ENCODE measurements at places on chromosomes 7 and 10.

DNA sequence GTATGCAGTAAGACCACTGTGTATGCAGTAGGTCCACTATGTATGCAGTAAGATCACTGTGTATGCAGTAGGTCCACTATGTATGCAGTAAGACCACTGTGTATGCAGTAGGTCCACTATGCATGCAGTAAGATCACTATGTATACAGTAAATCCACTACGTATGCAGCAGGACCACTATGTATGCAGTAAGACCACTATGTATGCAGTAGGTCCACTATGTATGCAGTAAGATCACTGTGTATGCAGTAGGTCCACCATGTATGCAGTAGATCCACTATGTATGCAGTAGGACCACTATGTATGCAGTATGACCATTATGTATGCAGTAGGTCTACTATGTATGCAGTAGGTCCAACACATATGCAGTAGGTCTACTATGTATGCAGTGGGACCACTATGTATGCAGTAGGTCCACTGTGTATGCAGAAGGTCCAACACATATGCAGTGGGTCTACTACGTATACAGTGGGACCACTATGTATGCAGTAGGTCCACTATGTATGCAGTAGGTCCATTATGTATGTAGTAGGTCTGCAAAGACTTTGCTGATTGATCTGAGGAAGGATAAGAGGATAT, 313.6 kb downstream of the ADARB2 start:
- H3K4me1 ChIP-seq: peaks cover 10% of the 10 kb centered on the region
- no peak overlapping the region for H3K4me3 ChIP-seq
- peaks cover 20% of the 10 kb centered on the region for H3K27me3 ChIP-seq
- no peak for DNase-seq

GRCh38 chr7:21377545-21377944, 50.3 kb upstream of the SP4 start:
- no peak overlapping the region for H3K27ac ChIP-seq
- no peaks in the 10 kb centered on the region for H3K4me1 ChIP-seq
- H3K36me3 ChIP-seq: peaks cover 6% of the 10 kb centered on the region
- no peak overlapping the region for H3K4me3 ChIP-seq
- no peak for DNase-seq

GRCh38 chr10:130777507-130778165, 533.9 kb downstream of the TCERG1L start:
- H3K36me3 ChIP-seq: no peaks in the 10 kb centered on the region
- no peak for DNase-seq
- no peaks in the 10 kb centered on the region for H3K27me3 ChIP-seq
- no peak overlapping the region for H3K27ac ChIP-seq

GRCh38 chr7:41744161-41744560, 41.3 kb upstream of the INHBA start:
- no peaks in the 10 kb centered on the region for H3K4me1 ChIP-seq
- no peak for DNase-seq
- H3K4me3 ChIP-seq: no peak overlapping the region
- peaks cover 5% of the 10 kb centered on the region for H3K36me3 ChIP-seq
- no peak overlapping the region for H3K27ac ChIP-seq

DNA sequence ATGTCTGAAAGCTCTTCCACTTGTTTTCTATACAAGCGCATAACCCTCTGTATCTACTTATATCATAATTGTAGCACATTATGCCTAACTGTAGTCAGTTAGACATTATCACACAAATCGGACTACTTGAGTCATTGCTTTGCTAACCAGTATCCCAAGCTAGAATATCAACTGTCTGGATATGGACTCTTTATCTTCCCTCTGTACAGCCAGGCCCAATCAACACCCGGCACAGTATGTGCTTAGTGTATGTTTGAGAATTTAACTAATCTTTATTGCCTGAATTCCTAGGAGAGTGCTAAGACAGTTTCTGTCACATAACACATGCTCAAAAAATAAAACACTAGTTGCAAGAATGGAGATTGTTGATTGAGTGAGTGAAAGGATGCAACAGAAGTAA, 211.2 kb downstream of the ARL4A start:
- no peaks in the 10 kb centered on the region for H3K27me3 ChIP-seq
- no peaks in the 10 kb centered on the region for H3K4me1 ChIP-seq
- DNase-seq: no peak

DNA sequence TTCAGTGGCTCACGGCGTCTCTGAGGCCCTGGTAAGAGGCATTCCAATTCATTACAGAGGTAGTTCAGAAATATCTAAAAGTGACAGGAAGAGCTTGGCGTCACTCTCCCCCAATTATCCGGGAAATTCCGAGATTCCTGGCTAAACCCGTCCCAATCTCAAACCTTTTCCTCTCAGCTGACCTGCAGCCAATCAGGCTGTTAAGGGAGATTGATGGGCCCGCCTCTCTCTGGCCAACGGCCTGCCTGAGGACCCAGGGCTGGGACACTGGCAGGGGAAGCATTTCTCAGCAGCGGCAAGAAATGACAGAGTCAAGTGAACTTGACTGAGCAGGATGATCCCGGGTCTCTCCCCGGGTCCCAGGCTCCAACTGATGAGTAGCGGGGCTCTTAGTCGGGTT, 72.3 kb downstream of the EBF3 start:
- DNase-seq: no peak
- H3K36me3 ChIP-seq: no peaks in the 10 kb centered on the region
- H3K4me1 ChIP-seq: no peaks in the 10 kb centered on the region
- peaks cover 2% of the 10 kb centered on the region for H3K27me3 ChIP-seq

- H3K27me3 ChIP-seq: no peaks in the 10 kb centered on the region
- H3K4me3 ChIP-seq: no peak overlapping the region
- H3K4me1 ChIP-seq: peaks cover 14% of the 10 kb centered on the region
- no peak for DNase-seq
- no peaks in the 10 kb centered on the region for H3K36me3 ChIP-seq
- H3K27ac ChIP-seq: no peak overlapping the region
Observed at GRCh38 chr10:101895781-101896180, 52.2 kb upstream of the KCNIP2 start.

GRCh38 chr10:126215746-126216631, 172.3 kb downstream of the ADAM12 start:
- no peaks in the 10 kb centered on the region for H3K27me3 ChIP-seq
- H3K36me3 ChIP-seq: no peaks in the 10 kb centered on the region
- H3K4me1 ChIP-seq: no peaks in the 10 kb centered on the region
- no peak overlapping the region for H3K27ac ChIP-seq
